AG20443 (cell line): ENCODE measurements at places on chromosomes 7 and 10.

GRCh38 chr7:107995184-107996071 is 7.5 kb downstream of the LAMB1 start:
- peak; percentile 47 for DNase-seq

GRCh38 chr7:37427276-37427940 is 21.3 kb downstream of the ELMO1 start:
- DNase-seq = no peak

DNA sequence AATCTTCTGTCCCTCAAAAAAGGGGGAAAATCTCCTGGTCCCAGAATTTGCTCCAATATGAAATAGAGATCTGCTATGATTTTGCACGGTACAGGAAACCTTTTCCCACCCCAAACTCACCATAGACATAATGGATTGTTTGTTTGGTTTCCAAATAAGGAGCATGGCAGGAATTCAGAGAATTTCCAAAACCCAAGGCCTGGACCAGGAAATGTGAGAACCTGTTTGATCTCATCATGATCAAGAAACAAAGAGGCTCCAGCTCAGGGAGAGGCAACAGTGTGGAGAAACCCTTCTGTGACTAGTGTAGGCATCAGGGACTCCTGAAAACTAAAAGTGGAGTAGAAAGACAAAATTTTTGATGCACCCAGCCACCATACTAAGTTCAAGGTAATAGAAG is 1548.1 kb upstream of the LRRTM3 start:
- no peak for DNase-seq

- DNase-seq = no peak
Measured at GRCh38 chr10:49700997-49701396, 21.5 kb downstream of the C10orf53 start.

DNA sequence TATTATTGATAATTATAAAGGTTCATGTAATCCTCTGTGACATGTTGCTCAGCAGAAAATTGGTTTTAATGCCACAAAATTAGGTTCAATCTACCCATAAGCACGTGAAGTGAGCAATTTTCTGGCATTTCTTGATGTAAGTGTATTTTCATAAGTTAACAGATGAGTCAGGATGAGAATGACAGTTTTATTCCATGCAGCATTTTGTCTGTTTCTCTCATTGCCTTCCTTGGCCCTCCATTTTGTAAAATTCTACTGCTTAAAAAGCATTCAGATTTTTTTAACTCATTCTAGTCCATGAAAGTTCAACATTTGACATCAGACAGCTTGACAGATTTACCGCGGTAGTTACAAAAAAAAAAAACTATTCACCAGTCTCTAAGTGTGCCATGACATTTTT is 4.0 kb upstream of the GFRA1 start:
- no peak for DNase-seq

DNA sequence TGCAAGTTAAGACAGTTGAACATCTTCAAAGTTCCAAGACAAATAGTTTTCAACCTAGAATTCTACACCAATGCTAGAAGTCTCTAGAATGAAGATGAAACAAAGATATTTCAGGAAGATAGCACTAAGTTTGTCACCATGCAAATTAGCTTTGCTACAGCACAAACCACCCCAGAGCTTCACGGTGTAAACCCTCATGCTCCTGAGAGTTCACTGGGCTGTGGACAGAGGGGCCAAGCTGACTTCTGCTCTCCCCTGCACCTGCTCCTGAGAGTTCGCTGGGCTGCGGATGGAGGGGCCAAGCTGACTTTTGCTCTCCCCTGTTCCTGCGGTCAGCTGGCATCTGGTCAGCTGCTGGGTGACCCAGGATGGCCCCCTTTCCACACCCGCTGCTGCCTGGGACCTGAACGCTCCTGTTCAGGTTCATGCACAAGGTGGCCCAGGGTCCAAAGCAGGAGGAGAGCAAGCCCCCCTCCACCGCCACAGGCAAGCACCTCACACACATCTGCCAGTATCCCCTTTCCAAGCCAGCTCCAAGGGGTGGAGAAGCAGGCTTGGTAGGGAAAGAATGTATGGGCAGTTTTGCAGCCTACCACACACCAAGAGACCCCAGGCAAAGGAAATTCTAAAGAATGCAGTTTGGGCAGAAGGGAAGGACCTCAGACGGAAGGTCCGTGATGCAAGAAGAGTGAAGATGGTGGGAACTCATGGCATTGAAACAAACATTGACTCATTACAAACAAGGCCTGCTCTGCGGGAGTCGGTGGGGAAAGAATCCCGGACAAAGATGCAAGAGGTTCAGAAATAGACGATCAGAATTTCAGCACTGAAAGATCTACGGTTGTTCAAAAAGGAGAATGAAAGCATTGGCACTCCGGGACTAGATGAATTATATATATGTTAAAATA is 137.8 kb upstream of the PPP2R2D start:
- DNase-seq = no peak

DNA sequence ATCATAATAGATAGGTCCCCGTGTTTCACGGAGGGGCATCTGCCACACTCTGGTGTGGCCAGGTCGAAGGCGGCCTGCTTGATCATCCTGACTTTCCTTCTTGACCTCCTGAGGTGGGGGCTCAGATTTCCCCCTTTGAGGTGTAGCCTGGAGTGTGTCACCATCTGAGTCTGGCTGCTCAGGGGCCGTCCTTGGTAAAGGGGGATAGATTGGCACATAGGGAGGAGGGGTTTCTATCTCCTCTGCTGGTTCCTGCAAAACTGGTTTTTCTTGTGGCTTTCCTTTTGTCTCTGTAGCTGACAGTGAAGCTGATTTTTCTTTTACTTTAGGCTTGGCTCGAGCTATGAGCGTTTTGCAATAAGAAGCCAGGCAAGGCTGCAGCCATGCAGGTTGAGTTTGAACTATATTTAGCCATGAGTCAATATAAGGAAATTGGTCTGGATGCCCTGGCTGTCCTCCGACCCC is 7.1 kb upstream of the ZNF117 start:
- DNase-seq = peak; percentile 21

GRCh38 chr7:137120690-137121089 is 222.8 kb downstream of the PTN start:
- DNase-seq = peak; percentile 38

- no peak for DNase-seq
Measured at GRCh38 chr7:157978766-157979165, 608.9 kb downstream of the PTPRN2 start.

DNA sequence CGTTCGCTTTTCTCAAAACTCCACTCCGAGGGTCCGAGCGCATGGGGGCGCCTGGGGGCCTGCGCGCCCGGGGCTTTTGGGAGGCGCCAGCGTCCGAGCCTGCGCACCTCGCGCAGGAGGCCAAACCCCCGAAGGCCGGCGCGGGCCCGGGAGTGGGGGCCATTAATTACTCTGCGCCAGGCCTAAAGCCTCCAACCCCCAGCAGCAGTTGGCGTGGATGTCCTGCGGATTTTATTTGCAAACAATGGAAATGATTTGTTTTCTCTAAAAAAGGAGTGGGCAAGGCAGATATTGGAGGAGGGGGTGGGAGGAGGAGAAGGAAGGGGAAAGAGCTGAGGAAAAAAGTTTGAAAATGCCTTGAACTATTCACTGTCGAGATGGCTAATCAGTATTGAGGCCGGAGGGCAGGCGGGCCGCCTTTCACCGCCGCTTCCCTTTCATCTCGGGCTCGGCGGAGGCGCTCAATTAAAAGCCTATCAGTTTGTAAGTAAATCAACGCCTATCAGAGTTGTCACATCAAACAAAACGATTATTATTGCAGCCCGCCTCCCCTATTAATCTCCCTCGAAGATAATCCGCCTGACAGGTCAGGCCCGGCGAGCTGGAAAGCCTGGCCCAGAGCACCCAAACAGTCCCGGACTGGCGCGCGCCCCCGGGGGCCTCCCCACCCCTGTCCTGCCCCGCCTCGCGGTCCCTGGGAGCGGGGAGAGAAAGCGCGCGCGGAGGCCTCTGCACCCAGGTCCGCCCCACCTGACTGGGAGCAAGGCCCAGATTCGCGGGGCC is 3.4 kb upstream of the ZNF503 start:
- no peak for DNase-seq

GRCh38 chr10:89355394-89355931 is 22.4 kb upstream of the IFIT1B start:
- no peak for DNase-seq

GRCh38 chr10:47035171-47035818 is 124.1 kb downstream of the PTPN20 start:
- no peak for DNase-seq

- peak; percentile 60 for DNase-seq
Measured at GRCh38 chr10:46006219-46006618, 24.2 kb downstream of the NCOA4 start.

DNA sequence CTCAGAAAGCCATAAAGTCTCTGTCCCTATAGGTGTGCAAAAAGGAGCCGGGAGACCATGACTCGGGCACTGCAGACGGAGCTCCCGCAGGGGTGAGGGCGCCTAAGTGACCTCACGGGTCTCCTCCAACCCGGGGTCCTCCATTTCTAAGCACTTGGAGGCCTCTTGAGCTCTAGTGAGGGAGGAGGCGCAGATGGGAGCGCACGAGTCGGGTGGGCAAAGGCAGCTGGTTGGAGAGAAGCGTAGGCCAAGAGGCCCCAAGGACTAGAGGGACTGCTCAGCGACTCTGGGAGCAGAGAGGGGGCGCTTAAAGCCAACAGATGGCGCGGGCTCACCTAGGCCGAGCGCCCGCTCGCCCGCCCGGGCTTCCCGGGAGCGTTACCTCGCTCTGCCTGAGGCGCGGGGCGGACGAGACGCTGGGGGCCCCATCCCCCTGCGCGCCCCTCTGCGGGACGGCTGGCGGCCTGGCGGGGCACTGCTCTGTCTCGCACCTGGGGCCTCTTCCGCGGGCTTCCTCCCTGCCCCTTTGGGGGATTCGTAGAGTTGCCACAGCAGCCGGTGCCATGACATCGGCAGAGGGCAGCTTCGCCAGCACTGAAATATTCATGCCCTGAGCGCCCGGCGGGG is 523 bp upstream of the CDH23 start:
- DNase-seq = peak; percentile 30

GRCh38 chr7:39240864-39241263 is 263.2 kb downstream of the POU6F2 start:
- DNase-seq = no peak

DNA sequence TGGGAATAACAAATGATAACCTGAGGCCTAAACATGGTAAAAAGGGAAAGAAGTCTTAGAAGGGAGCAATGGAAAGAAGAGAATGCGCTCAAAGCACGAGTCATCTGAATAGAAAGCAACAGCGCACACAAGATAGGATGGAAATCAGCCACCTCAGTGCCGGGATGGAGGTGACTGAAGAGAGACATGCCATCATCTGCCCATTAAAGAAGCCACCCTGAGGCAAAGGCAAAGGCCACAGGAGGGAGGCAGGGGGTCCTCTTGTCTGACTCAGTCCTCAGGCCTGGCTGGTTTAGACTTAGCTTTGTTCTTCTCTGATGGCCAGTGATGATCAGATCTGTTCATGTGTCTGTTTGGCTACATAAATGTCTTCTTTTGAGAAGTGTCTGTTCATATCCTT is 180.6 kb downstream of the CHCHD3 start:
- DNase-seq = no peak

DNA sequence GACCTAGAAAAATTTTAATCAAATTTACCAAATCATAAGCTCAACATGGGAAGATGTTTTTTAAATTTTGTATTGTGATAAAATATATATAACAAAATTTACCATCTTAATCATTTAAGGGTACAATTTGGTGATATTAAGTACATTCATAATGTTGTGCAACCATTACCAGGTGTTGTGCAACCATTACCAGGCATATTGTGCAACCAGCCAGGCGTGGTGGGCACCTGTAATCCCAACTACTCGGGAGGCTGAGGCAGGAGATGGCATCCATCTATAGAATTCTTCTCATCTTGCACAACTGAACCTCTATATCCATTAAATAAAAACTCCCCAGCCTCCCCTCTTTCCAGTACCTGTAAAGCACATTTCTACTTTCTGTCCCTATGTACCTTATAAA is 124.5 kb upstream of the SLC13A1 start:
- DNase-seq = no peak

DNA sequence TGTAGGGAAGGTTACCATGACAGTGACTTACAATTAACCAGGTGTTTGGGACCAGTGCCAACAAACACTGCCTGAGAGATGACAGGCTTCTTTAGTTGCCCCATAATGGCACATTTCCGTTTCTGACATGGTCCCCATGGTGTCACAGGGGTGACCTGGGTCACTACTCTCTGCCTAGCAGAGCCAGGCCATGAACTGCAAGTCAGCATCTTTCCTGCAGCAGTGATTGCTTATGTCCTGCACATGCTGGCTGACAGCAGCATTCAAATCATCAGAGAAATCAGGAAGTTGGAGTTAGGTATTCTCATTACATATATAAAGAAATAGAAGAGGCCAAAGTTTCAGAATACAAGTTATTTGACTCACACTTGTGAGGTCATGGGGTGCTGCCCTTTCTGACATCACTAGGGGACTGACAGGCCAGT is 47.1 kb upstream of the ZNRF2 start:
- no peak for DNase-seq

DNA sequence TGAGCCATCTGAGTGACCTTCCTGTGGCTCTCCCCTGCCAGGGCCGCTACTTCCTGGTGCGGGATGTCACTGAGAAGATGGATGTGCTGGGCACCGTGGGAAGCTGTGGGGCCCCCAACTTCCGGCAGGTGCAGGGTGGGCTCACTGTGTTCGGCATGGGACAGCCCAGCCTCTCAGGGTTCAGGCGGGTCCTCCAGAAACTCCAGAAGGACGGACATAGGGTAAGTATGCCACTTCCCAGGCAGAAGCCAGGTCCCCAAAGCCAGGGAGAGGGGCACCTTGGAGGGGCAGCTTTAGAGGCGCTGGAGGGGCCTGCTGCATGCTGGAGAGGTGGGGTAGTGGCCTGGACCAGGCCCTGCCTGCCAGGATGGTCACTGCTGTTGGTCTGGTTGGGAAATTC is 51.3 kb downstream of the PALD1 start:
- DNase-seq = no peak

DNA sequence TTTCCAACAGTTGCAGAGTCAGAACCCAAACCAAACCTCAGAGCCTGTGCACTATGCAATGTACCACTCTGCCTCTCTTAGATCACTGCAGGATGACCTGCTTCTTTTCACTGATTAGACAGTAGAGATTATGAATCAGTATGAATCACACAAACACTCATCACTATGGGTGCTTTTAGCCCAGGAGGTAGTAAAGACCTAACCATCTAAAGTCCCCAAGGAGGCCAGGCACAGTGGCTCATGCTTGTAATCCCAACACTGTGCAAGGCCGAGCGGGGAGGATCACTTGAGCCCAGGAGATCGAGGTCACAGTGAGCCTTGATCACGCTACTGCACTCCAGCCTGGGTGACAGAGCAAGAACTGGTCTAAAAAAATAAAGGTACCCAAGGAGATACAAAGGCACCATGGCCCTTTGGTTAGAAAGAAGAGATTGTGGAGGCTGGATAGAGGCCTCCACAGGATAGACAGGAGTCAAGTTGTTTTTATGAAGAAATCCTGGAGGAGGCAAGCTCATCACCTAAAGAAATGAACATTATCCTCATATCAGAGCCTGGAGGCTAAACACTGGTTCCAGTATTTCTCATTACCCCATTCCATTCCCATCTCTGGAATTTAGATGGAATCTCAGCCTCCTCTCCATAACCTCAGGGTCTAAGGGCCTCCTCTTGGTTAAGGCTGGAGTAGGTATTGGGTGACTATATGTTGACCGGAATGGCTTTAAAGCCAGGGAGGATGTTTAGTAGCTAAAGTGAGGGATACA is 12.9 kb downstream of the SEC31B start:
- DNase-seq = peak; percentile 48
